ENCODE measurements at places on chromosomes 6 and 20. TPM values are rescaled to one million over a fixed set of nuclear protein-coding genes. Genes with fewer than 3 reads are reported as not detected.

GRCh38 chr6:16822975-16823717 is 61.9 kb upstream of the ATXN1 start:
- no peak for ATAC-seq

- peak; percentile 23 for ATAC-seq
Observed at GRCh38 chr6:135158397-135158796, 22.7 kb upstream of the MYB start.

- peak; percentile 23 for ATAC-seq
Observed at GRCh38 chr20:50563133-50563944, 53.2 kb downstream of the PTPN1 start.

- ATAC-seq = no peak
Observed at GRCh38 chr6:37244430-37245310, 12.9 kb upstream of the TBC1D22B start.

DLK2 gene
- 1.3 TPM for total RNA-seq

GRCh38 chr6:37759221-37760144 is 60.0 kb upstream of the ZFAND3 start:
- no peak for ATAC-seq

GRCh38 chr6:129994410-129994809 is 24.0 kb upstream of the L3MBTL3 start:
- ATAC-seq = no peak

GRCh38 chr6:149314325-149314905 is 3.1 kb upstream of the TAB2 start:
- ATAC-seq = no peak

GRCh38 chr20:32277361-32278198 is at the start of gene KIF3B:
TSS of gene KIF3B (plus strand) at chr20:32277651. CDS start at chr20:32309778, 32,127 bp downstream.
- peak; percentile 83 for ATAC-seq

DNA sequence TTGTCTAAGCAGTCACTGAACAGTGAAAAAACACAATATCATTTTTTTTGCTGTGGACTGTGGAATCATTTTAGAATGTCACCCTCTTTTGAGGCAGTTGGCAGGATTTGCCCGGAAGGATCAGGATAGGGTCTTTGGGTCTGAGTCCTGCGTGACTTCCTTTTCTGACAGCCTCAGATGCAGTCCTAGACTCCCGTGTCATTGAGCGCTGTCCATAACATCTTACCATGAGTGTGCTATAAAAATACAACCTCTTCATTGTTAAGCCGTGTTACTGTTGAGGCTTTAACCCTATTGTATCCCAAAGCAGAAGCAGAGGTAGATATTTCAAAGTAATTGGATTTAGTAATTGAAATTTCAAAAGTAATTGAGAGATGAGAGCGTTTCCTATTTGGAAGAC is 30.6 kb downstream of the ARID1B start:
- no peak for ATAC-seq

SIRPG gene
- 62.9 TPM for total RNA-seq

Measured in activated T-helper 17 cell treated with anti-CD3 and anti-CD28 coated beads, Interleukin-2, amount 50 U/mL, for 72 hours (primary cell).